ENCODE measurements at places on chromosomes 13 and 19.

GRCh38 chr19:33860312-33861090, 63.8 kb downstream of the KCTD15 start:
- DNase-seq, result no peak

DNA sequence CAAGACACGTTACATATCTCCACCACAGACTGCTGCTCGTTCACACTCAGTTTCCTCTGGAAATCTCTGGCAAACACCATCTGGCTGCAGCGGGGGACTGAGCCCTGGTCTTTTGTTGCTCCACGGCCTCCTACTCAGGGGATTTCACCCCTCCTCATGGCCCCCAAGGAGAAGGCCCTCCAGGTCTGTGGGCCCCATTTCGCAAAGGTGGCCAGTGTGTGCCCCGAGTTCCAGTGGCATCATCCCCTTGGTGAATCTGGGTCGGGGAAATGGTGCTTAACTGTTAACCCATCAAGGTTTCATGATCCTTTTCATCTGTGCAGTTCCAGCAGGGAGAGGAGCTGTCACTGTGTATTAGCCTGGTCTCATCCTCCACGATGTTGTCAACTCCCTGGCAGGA, 235.4 kb upstream of the MAB21L1 start:
- DNase-seq, result no peak

DNA sequence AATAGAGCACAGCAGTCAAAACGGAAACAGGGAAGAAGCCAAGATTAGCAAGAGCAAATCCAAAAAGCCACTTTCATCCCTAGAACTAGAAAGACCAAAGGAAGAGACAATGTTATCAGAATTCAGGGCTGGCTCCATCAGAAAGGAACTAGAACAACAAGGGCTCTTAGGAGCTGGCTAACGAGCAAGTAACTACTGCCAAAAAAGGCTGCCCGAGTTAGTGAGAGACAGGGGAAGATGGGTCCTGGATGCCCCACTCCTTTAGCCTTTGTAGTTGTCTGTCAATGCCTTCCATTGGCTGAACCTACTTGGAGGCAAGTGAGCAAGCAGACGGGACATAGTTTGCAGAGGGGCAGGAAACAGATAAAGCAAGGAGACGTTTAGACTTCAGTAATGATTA, 240.4 kb downstream of the KLF12 start:
- no peak for DNase-seq

DNA sequence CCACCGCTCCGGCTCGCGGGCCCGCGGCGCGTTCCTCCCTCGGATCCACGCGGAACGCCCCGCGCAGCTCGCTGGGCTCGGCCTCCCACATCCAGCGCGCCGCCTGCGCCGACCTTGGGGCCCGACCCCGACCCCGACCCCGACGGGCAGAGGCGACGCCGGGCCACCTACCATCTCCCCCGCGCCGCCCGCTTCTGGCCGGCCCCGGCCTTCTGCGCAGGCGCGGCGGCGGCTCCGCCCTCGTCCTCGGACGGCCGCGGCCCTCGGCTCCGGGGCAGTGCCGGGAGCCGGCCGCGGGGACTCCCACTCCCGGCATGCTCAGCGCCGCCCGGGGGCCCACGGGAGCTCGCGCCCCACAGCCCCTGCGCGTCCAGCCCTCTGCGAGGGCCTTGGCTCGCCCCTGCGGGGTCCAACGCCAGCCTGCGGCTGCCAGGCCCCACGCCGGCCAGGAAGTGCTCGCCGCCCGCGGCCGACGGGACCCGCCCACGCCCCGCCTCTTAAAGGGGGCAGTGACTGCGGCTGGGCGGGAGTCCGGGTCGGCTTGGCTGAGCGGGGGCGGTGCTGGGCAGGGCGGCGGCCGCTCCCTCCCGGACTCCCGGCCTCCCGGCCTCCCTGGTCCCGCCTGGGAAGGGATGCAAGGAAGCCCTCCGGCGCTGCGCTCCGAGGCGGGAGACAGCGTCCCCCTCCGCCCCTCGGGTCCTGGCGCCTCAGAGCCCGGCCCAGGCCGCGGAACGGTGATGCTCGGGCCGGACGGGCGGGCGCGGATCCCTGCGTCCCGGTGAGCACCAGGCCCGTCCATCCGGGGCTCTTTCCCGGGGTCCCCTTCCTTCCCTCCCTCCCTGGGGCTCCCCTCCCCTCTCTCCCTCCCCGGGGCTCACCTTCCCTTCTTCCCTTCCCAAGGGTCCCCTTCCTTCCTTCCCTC, at the start of gene DCUN1D2:
TSS of gene DCUN1D2 (minus strand) at position 216 of the 922 bp plus-strand sequence. CDS start at position 174, 42 bp downstream.
- peak; percentile 97 for DNase-seq

- DNase-seq, result no peak
Measured at GRCh38 chr19:3823350-3823713, 37.2 kb upstream of the MATK start.

DNA sequence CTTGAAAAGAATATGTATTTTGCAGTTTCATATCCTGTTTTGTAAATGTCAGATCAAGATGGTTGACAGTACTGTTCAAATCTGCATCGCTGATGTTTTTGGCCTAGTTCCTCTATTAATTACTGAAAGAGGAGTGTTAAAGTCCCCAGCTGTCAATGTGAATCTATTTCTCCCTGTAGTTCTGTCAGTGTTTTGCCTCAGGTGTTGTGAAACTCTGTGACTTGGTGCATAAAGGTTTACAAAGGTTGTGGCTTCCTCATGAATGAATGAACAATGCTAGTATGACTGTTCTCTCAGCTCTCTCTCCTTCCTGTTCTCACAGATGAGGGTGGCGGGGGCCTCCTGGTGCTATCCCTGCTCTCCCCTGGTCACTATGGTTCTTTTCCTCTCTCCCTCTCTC, 142.4 kb downstream of the MYCBP2 start:
- no peak for DNase-seq

DNA sequence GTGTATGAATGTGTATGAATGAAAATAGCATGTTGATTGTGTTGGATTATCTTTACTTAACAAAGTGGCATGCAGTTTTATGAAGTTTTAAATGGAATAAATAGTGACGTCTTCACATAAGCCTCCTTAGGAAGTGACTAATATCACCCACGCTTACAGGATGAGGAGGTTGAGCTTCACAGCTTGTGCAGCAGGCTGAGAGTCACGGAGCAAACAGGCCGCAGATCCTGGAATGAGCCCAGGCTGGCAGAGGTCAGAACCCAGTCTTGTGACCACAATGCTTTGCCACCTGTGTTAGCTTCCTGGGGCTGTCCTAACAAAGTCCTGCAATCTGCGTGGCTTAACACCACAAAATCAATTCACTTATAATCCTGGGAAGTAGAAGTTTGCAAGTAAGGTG, 20.8 kb downstream of the LAIR2 start:
- DNase-seq, result no peak

GRCh38 chr13:51346397-51346796, 6.9 kb downstream of the SERPINE3 start:
- DNase-seq, result no peak

GRCh38 chr19:2475018-2475701, 767 bp upstream of the GADD45B start:
- peak; percentile 78 for DNase-seq

DNA sequence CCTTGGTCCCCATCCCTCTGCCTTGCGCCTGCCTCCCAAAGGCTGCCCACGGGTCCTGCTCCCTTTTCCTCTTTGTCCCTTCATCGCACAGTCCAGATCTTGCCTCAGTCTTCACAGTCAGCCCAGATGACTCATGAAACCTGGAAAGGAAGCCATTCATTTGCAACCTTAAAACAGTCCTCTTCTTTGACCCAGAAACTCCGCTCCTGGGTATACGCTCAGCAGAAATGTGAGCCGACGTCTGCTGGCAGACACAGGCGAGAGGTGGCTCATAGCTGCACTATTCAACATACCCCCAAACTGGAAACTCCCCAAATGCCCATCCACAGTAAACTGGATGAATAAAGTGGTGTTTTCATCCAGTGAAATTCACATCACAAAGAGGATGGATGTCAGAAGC, 13.6 kb upstream of the PEPD start:
- DNase-seq, result no peak

DNA sequence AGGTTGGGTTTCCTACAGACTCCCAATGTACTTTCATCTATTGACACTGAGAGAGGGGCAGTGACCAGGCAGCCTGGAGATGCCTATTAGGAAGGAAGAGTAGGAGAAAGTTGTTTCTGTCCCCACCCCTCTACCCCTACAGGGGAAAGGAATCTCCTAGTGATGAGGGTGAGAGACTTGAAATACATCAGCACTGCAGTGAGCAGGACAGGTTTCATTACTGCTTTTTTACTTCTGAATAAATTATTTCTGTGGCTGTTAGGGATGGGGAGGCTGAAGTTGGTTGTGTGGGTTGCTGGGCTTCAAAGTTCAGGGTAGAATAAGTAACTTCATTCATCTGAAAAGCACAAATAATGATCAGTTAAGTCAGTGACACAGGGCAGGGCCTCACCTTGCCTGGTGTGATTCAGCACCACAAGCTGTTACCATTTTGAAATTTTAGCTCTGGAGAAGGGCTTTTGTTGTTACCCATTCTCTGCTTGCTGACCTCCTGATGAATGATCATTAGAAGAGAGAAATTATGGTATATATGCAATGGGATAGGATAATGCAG, 19.3 kb downstream of the CEACAM1 start:
- no peak for DNase-seq

- no peak for DNase-seq
Measured at GRCh38 chr19:6579450-6580178, 11.3 kb downstream of the CD70 start.

DNA sequence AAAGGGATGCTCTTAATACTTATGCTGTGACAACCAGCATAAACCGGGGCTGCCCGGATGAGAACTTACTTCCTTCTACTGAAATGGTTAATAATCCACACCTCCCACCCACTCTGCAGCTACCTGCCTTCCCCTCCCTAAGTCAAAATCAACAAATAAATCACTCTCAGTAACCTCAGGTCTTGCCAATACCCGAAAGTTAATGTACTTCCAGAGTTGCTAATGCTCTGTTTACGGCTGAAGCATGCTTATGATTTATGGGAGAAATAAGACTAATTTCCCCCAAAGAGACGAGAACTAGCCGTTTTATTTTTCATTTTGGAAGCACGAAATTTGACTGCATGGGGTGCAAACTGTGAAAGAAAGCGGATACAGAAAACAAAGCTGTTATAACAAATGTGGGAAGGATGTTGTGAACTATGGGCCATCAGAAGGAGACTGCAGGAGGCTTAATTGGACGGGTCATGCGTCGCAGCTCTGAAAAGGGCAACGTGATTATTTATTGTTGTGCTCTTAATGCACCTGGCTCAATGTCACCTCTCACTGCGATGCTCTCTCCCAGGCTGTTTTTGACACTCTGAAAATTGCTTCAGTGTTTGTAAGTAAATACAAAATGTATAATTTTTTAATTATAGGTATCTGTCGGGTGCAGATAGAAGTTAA, 114.0 kb upstream of the SLC7A1 start:
- DNase-seq, result no peak

DNA sequence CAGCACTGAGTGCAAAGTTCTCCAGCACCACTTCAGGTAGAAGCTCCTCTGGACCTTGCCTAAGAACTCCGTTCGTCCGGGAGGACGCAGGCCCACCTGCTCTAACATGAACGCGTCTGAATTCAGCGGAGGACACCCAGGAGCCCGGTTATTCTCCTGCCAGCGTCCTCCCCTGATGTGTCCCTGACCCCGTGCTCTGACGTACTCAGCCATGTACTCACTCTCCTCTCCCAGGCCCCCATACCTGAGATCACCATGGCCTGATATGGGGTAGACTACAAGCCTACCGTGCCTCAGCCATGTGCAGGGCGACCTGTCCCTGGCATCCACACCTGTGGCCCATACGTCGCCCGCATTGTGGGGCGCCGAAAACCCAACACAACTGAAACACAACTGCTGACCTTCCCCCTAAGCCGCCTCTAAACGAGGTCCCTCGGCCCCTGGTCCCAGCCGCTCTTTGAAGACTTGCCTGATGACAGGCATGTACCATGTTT, 744 bp upstream of the ZNF584 start:
- no peak for DNase-seq

- no peak for DNase-seq
Measured at GRCh38 chr13:102879793-102880499, 34.1 kb downstream of the ERCC5 start.

GRCh38 chr13:42766016-42766415, 15.4 kb upstream of the FAM216B start:
- no peak for DNase-seq

Data from left lobe of liver (tissue), 2 donors.